ENCODE measurements at places on chromosomes 6 and 20.

- DNase-seq = no peak
Measured at GRCh38 chr20:20702330-20703245, 9.9 kb downstream of the RALGAPA2 start.

DNA sequence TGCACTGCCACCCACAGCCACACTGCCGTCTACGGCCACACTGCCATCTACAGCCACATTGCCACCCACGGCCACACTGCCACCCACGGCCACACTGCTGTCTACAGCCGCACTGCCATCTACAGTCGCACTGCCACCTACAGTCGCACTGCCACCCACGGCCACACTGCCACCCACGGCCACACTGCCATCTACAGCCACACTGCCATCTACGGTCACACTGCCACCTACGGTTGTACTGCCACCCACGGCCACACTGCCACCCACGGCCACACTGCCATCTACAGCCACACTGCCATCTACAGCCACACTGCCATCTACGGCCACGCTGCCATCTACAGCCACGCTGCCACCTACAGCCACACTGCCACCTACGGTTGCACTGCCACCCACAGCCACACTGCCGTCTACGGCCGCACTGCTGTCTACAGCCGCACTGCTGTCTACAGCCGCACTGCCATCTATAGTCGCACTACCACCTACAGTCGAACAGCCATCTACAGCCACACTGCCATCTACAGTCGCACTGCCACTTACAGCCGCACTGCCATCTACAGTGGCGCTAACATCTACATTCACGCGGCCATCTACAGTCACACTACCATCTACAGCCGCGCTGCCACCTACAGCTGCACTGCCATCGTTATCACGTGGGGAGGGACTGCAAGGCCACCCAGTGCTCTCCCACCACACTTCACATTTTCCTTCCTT is 154.6 kb upstream of the AFDN start:
- no peak for DNase-seq

DNA sequence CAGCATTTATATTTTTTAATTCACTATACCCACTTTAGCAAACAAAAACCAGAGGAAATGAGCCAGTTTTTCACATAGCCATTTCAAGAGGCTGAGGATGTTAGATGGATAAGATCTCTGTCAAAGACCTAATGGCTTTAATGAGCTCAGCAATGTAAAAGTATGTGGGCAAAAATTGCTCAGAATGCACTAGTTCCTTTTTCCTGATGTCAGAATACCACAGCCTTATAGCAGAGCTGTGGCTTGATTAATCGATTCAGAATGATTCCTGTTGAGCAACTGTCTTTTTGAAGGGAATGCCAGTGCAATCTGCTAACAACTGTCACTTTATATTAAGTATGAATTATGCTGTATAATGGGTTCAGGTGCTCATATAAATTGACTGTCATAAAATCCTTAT is 100.6 kb upstream of the HIVEP1 start:
- no peak for DNase-seq

DNA sequence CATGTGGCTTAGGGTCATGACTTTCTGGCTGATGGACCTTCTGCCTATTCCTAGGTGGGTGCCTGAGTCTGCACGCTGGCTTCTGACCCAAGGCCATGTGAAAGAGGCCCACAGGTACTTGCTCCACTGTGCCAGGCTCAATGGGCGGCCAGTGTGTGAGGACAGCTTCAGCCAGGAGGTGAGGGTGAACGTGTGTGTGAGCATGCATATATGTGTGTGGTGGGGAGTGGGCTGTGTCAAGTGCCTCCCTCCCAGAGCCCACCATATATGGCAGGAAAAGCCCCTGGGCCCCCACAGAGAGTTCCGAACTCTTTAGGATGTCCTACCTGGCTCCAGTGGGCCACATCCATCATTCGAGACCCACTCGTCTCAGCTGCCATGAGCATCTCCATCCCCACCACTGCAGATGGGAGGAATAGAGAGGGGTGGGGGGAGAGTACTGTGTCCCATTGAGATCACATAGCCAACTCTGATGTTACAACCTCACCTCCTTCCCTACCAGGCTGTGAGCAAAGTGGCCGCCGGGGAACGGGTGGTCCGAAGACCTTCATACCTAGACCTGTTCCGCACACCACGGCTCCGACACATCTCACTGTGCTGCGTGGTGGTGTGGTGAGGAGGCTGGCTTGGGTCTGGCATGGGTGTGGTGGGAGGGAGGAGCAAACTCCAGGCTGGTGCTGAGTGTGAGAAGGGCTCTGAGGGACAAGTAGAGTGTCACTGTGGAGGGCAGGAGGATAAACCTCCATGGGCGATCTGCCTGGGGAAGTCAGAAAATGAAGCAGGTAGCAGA is 3.2 kb downstream of the SLC22A7 start:
- DNase-seq = no peak

DNA sequence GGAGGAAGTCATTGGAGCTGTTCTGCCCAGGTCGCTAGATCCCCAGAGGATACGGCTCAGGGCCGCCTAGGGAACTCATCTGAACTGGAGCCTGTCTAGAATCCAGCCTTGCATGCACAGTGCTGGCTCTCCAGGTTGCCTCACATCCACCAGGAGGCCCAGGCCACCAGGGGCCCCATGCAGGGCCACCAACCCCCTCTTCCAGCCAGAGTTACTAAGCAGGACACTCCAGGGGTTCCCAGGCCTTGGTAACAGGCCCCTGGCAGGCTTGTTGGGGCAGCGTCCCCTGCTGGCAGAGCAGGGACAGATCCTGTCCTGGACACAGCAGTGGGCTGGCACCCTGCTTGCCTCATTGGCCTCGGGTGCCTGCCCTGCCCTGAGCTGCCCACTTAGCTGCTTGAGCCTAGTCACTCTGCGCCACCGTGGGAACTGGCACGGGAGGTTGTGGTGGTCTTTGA is 35.3 kb downstream of the EFCAB8 start:
- no peak for DNase-seq

GRCh38 chr6:41642960-41643898 is 5.0 kb downstream of the MDFI start:
- DNase-seq = no peak

GRCh38 chr20:45290677-45291355 is 15.8 kb upstream of the RBPJL start:
- DNase-seq = peak; percentile 33

DNA sequence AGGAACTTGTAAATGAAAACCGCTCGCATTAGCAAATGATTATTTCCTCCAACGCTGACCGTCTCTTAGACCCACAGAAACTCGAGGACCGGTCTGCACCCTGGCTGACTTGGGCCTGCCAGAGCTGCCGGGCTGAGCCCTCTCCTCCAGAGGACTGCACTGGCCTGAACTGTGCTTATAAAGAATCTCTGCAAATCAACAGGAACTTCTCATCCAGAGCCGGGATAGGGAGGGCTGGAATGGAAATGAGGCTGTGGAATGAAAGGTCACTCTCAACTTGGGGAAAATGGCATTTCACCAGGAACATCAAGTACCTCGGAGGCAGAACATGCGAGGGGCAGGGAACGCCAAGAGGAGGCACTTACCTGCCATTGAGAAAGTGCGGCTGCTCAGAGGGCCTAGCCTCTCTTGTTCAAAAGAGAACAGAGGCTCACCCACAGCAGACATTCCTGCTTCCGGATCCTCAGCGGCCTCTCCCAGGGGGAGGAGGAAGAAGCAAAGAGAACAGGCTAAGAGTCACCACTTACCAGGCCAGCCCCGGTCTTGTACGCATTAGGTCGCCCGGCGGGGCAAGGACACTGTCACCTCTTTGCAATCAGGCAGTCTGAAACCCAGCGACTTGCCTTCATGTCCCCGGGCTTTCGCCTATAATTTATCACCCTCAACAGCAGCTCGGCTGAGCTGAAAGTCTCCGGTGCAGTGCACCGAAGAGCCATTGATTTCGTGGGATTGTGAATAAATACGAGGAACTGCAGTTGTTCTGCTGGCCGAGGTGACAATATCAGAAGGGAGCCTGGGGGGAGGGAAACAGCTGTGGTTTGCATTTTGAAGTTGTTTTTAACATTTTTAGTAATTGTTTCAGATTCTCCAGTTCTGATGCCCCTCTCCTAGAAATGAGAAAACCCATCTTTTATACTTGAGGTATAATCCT is 37.6 kb downstream of the ZMYND8 start:
- no peak for DNase-seq

DNA sequence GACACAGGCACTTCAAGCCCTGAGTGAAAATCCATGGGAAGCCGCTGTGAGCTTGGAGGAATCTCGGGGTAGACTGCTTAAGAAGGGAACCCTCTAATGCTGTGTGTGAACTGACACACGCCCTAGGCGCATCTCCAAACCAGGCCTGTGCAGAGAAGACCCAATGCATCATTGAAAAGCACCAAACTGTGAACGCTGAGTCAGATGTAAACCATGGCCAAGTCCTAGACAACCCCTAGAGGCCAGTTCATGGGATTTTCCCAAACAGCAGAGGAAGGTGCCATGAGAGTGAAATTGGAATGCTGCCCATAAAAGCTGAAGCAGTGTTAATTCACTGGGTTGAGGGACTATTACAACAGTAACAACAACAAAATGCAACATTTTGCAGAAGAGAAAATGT is 296.5 kb downstream of the SMOC2 start:
- DNase-seq = no peak

GRCh38 chr6:167588181-167588919 is 238.4 kb upstream of the AFDN start:
- DNase-seq = no peak

GRCh38 chr20:18719426-18719825 is 94.2 kb upstream of the SCP2D1 start:
- no peak for DNase-seq

DNA sequence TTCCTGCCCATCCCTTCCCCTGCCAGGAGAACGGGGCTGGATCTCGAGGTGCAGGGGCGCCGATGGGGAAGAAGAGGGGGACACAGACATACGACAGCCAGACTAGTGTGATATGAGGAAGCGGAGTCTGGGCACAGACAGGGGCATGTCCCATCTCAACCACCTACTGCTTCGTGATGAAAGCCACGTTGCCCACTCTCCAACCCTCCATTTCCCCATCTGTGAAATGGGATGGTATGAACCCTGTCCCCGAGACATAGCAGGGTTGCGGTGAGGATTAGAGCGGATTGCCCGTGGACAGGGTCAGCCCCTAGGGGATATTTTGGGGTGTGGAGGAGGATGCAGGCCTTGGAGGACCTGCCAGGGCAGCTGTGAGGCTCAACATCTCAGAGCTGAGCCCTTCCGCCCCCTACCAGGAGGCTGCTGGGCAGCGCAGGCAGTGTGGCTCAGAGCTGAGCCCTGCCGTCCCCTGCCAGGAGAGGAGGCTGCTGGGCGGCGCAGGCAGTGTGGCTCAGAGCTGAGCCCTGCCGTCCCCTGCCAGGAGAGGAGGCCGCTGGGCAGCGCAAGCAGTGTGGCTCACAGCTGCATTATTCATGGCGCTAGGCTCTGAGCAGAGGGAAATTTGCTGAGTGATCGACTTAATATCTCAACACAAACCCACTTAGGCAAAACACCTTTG is 71.7 kb downstream of the GRM4 start:
- DNase-seq = no peak

- no peak for DNase-seq
Measured at GRCh38 chr20:14720251-14720650, 382.8 kb upstream of the FLRT3 start.

GRCh38 chr6:80133020-80133419 is 26.5 kb downstream of the BCKDHB start:
- DNase-seq = no peak

GRCh38 chr6:151004383-151005024 is 139.0 kb downstream of the MTHFD1L start:
- no peak for DNase-seq

DNA sequence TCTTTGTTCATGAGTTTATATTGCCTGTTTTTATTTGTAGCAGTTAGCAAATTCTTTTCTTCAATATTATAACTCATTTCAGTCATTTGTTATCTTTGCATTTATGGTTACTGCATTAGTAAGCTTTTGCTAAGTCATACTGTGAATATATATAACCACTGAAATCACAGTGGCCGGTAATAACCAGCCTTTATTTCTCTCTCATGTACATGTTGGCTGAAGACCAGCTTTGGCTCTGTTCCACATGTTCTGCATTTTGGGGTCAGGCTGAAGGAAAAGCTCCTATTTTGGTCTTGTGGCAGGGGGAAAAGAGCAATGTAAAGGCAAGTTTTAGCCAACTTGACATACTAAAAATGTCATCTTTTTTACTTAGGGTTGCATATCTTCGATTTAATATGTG is 276.3 kb downstream of the BCKDHB start:
- no peak for DNase-seq

DNA sequence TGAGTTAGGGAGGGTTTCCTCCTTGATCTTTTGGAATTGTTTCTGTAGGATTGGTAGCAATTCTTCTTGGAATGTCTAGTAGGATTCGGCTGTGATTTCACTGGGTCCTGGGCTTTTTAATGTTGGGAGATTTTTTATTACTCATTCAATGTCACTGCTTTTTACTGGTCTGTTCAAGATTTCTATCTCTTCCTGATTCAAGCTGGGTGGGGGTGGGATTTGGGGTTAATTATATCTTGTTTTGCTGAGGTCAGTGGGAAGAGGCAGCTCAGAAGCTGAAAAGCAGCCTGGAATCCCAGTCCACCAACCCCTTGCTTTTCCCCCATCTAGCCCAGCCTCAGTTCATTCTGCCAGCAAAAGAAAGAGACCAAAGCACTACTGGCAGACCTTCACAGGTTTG is 39.6 kb downstream of the SUMO4 start:
- no peak for DNase-seq

DNA sequence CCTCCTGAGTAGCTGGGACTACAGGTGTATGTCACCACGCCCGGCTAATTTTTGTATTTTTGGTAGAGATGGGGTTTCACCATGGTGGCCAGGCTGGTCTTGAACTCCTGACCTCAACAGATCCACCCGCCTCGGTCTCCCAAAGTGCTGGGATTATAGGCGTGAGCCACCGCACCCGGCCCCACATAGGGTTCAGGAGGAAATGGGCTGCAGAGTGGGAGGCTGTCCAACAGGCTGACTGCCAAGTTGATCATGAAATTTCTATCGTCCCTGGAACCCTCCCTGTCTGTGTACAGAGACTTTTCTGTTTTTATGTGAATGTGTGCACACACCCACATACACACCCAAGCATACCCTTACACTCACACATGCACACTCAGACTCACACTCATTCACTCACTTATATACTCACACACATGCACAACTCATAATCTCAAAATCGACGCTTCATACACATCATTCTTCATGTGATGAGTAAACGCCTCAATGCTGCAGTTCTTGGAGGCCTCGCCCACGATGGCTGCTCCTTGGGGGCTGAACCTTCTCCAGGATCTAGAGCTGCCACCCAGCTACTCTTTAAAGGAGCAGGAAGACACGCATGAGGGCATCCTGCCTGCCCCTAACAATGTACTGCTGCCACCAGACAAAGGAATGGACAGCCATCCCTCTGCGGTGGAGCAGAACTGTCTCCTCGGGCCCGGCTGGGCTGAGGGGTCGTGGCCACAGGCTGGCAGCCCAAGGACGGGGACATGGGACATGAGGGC is 35.6 kb downstream of the SUN5 start:
- DNase-seq = no peak

Data from stimulated activated CD8-positive, alpha-beta memory T cell treated with anti-CD3 and anti-CD28 coated beads, Interleukin-15, amount 100 ng/mL, for 1 hour (primary cell).